ENCODE measurements at places on chromosomes 2 and 18.
A peak's percentile ranks its signal among the peaks of the same experiment; 100 is the strongest.

- DNase-seq = peak; percentile 51
Measured at GRCh38 chr2:88671786-88672427, 19.6 kb upstream of the RPIA start.

- no peak for DNase-seq
Measured at GRCh38 chr2:65514555-65515195, 82.3 kb upstream of the SPRED2 start.

GRCh38 chr2:40361478-40361877 lies 90.4 kb downstream of the SLC8A1 start:
- DNase-seq = peak; percentile 30

DNA sequence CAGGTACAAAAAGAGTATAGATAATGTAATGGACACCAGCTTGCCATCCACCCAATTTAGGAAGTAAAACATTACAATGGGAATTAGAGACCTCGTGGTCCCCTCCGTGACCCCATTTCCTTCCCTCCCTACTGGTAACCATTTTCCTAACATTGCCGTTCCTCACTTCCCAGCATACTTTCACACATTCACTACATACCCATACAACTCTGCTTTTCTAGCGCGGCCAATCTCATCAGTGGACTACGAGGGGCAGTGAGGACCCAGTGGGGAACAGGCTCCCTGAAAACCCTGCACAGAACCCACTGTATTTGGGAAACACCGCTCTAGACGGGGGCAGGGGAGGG lies 1.1 kb downstream of the ENOSF1 start:
- no peak for DNase-seq

GRCh38 chr18:74508366-74508765 lies 12.2 kb downstream of the CNDP2 start:
- no peak for DNase-seq

GRCh38 chr2:25279091-25279651 lies 62.6 kb downstream of the DNMT3A start:
- DNase-seq = no peak

DNA sequence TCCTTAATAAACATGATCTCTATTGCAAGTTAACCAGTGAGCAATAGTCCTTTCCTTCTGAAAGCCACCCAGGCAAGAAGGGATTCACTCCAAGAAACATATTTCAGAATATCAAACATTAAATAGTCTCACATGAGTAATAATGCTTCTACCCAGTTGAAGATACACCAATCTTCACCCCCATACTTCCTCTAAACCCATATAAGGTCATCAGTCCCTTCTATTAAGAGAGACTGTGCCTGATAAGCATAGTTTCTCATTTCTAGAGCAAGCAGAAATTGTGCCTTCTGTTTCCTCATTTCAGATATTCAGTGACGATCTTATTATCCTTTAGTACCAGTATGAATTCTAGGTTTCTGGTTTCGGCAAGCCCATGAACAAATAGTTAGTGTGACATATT lies 64.6 kb downstream of the DSEL start:
- no peak for DNase-seq

DNA sequence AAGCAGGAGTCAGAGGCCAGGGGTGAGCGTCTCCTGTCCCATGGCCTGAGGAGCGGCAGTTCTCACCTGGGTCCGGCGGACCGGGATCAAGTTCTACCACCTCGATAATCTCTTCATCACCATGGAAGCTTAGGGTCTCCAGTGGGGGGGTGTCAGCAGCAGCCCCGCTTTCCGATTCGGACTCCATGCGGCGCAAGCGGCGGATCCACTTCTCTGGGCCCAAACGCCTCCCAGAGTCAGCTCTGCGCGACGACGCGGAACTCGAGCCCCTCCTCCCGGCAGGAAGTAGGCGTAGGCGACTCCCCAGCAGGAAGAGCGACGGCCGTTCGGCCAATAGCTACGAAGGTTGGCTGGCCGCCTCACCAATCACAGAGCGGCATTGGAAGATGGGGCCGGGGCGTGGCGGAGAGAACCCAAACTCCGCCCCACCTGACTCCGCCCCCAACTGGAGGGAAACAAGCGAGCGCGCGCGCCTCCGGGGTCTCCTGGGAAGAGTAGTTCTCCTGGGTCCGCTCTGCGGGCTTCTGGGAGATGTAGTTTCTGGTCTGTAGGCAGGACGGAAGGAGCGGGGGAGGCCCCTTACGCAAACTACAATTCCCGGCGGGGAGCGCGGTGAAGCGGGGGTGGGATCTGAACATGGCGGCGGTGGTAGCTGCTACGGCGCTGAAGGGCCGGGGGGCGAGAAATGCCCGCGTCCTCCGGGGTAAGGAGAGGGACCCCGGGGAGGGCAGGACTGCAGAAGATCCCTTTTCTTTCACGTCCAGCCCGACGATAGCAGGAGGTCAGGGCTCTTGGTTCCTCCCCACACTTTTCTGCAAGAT lies at the start of the genes AAMP and PNKD:
Gene AAMP (minus strand): TSS at position 238 of the 821 bp plus-strand sequence. CDS start 51 bp downstream, at position 187.
Gene PNKD (plus strand): TSS at position 620 of the 821 bp plus-strand sequence. CDS start 17 bp downstream, at position 637.
- DNase-seq = peak; percentile 98

- DNase-seq = no peak
Measured at GRCh38 chr18:74378179-74378682, 62.6 kb downstream of the C18orf63 start.

DNA sequence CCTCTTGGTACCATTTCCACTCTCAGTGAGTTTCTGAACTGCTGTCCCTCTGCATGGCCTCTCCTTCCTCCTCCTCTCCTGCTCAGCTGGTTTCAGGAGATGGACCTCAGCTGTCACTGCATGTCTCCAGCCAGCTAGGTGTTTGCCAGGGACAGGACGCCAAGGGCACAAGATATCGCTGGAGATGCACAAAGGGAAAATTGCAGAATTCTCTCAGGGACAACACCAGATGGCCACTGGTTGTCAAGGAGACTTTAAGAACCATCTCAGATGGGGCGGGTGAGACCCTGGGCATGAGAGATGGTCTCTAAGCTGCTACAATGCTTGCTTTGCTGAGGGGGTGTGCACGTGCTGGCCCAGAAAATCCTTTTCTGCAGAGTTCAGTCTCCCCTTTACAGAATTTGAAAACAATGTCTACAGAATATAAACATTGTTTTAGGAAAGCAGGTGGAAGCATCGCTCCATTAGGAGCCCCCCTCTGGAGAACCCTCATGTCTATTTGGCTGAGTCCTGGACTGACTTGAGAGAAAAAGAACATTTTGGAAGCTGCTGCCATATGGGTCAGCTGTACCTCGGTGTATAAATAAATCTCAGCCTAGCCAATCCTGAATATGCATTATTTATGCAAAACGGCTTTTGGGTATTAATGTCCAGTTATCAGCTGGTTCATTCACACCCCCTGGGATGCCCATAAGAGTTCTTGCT lies 57.8 kb upstream of the SPP2 start:
- DNase-seq = no peak

DNA sequence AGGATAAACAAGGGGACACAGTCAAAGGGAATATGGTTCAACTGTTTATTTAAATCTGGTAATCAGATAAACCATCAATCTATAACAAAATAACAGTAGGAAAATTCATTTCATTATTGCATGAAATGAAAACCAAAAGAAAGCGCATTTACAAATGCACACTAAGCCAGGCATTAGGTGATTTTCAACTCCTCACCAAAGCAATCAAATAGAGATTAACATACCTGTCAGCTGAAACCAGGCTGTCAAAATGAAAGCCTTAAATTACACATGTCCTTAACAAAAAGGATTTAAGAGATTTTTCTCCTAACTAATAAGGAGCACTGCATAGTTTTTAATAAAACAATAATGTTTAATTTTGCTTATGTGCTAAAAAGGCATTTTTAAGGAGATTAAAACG lies 23.0 kb downstream of the STK39 start:
- DNase-seq = no peak

DNA sequence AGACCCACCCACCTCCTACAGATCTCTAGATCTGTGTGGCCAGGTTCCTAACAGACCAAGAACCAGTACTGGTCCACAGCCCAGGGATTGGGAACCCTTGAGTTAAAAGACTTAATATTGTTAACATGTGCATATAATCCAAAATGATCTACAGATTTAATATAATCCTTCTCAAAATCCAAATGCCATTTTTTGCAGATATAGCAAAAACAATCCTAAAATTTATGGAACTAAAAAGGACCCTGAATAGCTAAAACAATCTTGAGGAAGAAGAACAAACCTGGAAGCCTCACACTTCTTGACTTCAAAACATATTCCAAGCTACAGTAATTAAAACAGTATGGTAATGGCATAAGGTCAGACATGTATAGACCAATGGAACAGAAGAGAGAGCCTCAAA lies 206.9 kb upstream of the SIX2 start:
- no peak for DNase-seq

- peak; percentile 61 for DNase-seq
Measured at GRCh38 chr18:23227726-23228070, 92.4 kb downstream of the CABLES1 start.

DNA sequence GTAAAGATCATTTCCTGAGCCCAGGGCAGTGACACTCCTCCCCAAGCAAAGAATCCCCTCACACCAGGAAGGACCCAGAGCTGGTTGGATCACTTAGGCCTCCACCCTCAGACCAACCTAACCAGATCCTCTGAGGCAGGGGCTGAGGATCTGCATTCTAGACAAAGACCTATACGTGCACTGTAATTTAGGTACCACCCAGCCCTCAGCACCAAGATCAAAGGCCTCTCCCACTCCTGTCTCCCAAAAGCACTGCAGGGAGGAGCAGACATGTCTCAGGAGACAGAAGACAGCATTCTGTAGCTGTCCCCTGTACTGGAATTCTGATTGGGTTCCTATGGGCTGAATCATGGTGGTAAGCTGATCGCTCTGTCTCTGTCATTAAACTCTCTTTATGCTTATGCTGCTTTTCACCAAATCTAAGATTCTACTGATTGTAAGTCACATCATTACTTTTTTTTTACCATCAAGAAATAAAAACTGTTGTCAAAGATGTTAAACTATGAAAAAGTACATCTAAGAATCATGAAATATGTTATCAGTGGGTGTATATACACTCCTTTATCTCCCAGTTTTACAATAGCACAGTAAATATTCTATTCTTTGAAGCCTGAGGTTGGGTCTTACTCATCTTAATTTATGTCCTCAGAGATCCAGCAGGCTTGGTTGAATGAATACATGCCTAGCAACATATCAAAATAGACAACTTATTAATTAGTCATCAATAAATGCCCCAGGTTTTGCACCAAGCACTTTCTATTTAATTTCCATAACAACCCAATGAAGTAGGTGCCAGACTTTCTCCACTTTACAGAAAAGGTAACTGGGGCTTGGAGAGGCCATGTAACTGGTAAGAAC lies 28.3 kb downstream of the MCFD2 start:
- no peak for DNase-seq

GRCh38 chr2:99421469-99421868 lies 68.3 kb downstream of the REV1 start:
- DNase-seq = no peak

GRCh38 chr2:24208490-24208889 lies 33.6 kb downstream of the FAM228A start:
- DNase-seq = no peak

DNA sequence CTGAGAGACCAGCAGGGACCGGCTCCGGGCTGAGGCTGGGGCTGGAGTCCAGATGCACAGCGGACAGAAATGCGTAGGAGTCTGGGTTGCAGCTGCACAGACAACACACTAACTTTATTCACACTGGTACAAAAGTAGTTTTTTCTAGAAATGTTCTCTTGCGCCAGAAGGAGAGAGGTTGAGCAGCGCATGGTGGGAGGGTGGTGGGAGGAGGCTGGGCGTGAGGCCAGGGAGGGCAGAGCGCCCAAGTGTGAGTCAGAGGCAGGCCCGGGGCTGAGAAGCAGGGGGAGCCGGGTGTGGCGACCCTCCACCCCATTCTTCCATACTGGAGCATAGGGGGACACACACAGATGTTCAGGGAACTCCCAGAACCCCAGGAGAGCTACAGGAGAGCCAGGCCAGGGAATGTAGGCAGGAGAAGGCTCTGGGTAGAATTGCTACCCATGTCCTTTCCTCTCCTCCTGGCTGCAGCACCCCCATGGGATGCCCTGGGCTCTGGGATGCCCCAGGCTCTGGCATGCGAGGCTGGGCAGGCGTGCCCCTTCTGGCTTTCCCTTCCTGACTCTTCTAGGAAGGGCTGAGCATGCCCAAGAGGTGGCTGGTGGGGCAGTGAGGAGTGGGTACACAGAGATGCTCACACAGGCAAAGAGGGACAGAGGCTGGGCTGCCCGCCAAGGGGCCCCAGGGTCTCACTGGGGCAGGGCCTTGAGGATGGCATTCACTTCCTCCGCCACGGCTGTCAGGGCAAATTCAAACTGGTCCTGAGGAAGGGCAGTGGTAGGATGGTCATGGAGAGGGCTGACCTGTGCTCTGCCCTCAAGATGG lies 10.6 kb downstream of the DNAJB2 start:
- DNase-seq = no peak

- no peak for DNase-seq
Measured at GRCh38 chr2:189683348-189683747, 8.9 kb downstream of the ANKAR start.

GRCh38 chr2:23269747-23270146 lies 115.2 kb upstream of the KLHL29 start:
- no peak for DNase-seq

DNA sequence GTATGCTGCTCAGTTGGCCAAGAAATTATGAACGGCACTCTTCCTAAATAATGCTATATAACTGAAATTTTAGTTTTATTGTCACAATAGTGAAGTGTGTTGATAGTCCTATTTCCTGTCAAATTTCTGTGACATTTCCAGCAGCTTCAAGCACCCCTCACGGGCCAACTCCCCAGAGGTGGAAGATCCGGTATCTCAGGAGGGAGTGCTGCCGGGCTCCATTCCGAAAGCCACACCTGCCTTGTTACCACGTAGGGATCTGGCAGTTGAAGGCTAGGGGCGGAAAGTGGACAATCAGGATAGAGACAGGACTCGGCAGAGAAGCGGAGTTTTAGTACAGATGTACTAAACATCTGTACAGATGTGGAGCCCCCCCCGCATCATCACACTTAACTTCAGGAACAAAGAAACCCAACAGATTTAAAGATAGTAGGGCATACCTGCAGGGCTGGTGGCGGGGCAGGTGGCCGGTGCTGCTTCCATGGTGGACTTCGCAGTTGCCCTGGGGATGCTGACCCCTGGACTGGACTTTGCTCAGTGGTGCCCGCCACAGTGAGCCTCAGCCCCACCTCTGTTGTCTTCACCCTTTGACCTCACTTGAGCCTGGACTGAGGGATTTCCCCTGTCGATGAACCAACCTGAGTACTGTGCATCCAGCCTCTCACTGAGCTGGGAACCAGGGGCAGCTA lies 22.3 kb downstream of the ASAP2 start:
- no peak for DNase-seq

- no peak for DNase-seq
Measured at GRCh38 chr2:76251342-76251741, 540.6 kb upstream of the GCFC2 start.

- DNase-seq = no peak
Measured at GRCh38 chr2:239600650-239601049, 199.8 kb upstream of the HDAC4 start.

DNA sequence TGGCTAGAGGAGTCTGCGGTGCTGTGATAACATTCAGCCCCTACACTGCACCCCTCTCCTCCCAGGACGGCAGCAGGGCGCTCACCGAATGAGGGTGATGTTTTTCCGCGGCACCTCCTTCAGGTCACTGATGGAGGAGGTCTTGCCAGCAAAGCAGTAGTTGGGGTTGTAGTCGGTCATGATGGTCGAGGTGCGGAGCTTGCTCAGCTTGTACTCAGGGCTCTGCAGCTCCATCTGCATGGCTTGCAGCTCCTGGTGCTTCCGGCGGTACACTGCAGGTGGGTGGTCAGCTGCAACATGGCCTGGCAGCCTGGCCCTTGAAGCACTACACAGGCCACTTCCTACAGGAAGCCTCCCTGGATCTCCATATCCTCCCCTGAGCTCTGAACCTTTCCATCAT lies 108.0 kb downstream of the CLIP4 start:
- DNase-seq = no peak
